ENCODE measurements at places on chromosomes 16 and 17.

- DNase-seq: no peak
These were observed 18.3 kb upstream of the PABPN1L start for GRCh38 chr16:88884569-88885271.

- no peak for DNase-seq
These were observed 153.7 kb upstream of the KCNJ18 start for GRCh38 chr17:21538615-21539014.

- no peak for DNase-seq
These were observed 24.8 kb downstream of the NFAT5 start for GRCh38 chr16:69590590-69590989.

DNA sequence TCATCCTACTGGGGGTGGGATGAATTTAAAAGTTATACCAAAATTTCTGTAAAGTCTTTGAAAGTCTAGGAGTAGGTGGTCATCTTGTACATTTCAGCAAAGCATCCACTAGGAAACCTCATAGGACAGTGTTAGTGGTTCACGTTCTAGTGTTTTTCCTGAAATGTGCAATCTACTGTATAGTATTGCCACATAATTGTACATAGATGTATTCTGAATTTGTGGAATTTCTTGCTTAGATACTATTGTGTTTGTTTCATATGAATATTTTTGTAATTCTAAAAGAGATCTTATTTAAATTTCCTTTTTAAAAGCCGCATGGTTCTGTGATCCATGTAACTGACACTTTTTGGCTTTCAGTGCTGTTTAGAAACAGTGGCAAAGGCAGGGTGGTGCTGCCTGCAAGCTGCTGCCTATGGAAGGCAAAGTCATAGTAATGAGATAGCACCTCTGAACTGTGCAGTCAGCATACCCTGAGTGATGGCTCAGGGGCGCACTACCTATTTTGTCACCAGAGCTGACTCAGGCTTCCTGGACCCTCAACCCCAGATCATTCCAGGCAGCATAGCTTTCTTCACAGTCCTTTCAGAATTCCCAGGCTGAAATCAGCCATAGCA, 193.3 kb downstream of the MRTFB start:
- no peak for DNase-seq

DNA sequence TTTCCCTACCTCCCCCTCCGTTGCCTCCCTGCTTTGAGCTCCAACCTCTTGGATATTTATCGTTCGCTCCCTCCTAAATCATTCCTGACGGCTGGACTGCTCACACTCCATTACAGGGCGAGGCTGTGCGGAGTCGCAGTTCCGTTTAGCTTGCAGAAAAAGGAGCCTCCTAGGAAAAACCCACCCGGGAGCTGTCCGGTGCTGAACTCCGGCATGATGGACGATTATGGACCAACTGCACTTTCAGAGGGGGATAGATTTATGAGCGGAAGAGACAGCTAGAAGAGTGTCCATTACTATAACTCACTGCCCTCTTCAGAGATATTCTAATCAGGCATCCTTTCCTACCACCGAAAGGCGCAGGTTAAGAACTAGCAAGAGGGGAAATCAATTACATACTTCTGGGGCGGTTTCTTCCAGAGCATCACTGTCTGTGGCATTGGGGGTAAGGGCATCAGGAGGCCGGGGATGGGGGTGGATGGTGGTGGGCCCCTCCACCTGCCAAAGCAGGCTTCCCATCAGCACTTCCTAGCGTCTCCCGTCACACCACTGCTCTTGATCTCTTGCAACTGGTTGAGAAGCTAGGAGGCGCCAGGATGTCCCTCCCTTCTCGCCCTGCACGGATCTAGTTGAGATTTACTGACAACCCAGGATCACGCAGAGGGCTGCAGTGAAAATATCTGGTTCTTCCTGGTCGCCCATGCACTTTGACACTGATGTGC, 251.2 kb downstream of the ENGASE start:
- no peak for DNase-seq

GRCh38 chr17:2275722-2276121, 27.9 kb downstream of the SMG6 start:
- no peak for DNase-seq

DNA sequence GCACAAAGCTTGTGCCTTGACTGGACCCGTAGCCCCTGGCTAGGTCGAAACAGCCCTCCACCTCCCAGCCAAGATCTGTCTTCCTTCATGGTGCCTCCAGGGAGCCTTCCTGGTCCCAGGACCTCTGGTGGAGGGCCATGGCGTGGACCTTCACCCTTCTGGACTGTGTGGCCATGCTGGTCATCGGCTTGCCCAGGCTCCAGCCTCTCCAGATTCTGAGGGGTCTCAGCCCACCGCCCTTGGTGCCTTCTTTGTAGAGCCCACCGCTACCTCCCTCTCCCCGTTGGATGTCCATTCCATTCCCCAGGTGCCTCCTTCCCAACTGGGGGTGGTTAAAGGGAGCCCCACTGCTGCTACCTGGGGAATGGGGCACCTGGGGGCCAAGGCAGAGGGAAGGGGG, 3.5 kb downstream of the CTRL start:
- DNase-seq: no peak

DNA sequence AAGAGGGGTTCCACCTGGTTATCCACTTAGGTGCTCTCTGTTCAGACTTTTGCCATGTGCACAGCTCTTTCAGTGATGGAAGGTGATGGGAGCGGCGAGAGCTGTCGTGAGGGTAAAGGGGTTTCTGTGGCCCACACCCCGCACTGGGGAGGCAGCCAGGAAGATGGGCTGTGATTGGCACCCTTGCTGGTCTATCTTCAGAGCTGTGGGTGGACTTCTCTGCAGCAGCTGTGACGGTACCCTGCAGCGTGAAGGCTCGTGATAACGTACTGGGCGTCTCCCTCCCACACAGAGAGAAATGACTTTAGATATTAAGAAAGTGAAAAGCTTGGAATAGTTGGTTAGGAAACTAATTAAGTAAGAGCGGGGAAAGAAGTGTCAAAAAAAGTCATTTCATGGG, 45.8 kb downstream of the MPRIP start:
- no peak for DNase-seq

GRCh38 chr17:7315570-7316235, 543 bp upstream of the GPS2 start:
- DNase-seq: no peak

GRCh38 chr16:12532871-12533610, 270.6 kb downstream of the CPPED1 start:
- no peak for DNase-seq

GRCh38 chr16:69921127-69921526, 30.0 kb upstream of the CLEC18A start:
- no peak for DNase-seq

- DNase-seq: no peak
These were observed 13.5 kb downstream of the SPPL2C start for GRCh38 chr17:45857977-45858708.

DNA sequence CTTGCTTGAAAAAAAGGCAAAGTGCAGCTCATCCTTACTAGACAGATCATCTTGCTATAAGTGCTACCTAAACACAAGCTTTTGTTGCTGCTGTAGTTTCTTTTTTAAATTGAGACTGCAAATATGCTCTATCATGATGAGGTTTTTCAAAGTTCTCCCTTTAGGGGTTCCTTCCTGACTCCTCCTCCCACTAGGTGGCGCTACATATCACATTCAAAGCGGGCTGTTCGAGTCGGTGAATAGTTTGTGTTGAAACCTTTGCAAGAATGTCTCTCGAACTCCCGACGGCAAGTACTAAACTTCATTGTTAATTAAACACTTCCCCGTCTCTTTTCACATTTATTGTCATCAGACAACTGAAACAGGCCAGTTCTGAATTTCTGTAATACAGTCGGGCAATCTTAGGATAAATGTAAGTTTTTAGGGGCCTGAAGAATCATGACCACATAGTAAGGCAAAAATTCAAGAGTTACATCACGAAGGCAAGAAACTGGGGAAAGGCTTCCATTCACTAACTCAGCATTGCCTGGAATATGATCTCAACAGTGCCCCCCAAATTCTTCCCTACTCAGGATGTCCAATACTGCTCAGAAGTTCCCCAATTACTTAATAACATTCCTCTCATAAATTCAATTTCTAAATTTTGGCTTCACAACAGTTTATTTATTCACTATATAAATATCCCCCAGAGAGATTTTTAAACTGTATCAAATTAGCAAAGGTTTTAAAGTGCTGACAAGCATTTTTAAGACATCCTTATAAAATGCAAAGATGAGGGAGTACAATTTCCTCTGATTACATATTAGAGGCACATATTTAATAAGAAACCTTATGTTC, 6.7 kb downstream of the HS3ST3A1 start:
- DNase-seq: no peak

- peak; percentile 57 for DNase-seq
These were observed 4.0 kb upstream of the CDC6 start for GRCh38 chr17:40283662-40284061.

- DNase-seq: no peak
These were observed 2.1 kb upstream of the NAGPA start for GRCh38 chr16:5035909-5036227.

- DNase-seq: no peak
These were observed 66.3 kb downstream of the MPRIP start for GRCh38 chr17:17108451-17109049.

GRCh38 chr16:81697616-81698309, 81.3 kb upstream of the PLCG2 start:
- no peak for DNase-seq

- DNase-seq: no peak
These were observed 61.4 kb upstream of the TBX2 start for GRCh38 chr17:61338000-61338798.

DNA sequence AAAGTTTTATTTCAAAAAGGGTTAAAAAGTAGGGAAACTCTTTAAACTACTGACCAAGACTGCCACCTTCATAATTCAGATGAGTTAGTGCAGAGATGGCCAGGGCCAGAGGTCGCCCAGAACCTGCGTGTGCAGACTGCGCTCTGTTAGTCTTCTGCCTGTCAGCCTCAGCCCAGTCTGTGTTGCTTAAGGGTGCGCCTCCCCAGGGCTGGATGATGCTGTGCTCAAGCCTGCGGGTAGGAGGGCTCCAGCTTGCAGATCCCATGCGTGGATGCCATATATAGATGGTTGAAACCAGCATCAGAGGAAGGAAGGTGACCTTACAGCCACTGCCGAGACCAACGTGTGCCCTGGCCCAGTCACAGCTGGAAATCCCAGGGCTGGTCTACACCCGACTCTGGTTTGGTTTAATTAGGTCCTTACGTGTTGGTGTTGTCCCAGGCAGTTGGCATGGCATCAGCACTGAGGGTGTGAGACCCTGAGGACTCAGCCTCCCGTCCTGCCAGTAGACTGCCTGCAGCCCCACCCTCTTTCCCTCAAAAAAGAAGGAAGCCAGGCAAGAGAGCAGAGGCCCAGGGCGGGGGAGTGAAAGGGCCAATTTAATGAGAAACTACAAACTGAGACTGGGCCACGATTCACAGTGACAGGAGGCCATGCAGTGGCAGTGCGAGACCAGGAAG, 27.7 kb downstream of the CDIP1 start:
- no peak for DNase-seq

DNA sequence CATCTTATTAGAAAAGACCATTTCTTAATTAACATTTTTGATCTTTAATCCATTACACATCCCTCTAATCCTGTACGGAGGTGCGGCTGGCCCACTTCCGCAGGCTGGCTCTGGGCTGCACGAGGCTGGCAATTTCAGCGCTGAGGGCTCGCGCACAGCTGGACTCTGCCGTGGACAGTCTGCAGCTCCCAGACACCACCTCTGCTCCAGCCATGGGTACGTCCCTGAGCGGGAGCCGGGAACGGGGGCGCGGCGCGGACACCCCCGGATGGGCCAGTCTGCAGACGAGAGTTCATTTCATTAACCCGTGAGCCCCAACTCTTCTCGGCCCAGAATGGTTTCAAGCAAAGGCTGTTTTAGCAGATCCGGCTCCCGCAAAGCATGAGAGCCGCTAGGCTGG, 87.9 kb downstream of the ZNF423 start:
- no peak for DNase-seq

DNA sequence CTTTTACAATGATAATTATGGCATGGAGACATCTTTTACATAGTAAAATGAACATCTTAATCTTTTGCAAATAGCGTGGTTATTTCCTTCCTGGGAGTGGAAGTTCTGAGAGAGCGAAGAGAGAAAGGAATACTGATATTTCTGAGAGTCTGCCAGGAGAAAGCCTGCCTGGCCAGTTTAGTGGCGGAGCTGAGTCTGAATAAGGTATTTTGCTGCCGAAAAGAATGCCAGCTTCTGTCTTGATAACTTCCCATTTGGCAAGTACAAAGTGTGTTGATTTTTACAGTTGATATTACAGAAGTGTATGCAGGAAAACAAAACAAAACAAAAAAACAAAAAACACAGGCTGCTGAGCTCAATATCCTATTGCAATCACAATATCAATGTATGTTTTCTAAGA, 55.9 kb downstream of the KCNJ2 start:
- DNase-seq: no peak

DNA sequence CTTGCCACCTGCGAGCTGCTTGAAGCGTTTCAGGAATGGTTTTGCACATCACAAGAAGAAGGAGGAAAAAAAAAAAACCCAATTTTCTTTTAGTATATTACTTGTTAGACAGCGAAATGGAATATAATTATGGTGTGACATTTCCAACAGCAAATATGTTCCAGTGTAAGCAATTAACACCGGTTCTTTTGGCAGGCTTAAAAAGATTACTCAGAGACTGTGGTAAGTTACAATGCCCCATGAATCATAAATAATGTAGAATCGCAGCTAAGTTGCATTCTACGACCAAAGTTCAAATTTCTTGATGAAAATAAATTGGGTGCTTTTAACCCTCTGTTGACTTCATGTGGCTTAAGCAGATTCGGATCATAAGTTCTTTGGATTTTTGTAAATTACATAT, 245.2 kb downstream of the XYLT1 start:
- no peak for DNase-seq

GRCh38 chr16:48481772-48482171, 96.6 kb upstream of the SIAH1 start:
- no peak for DNase-seq

- no peak for DNase-seq
These were observed 70.0 kb upstream of the ZNF469 start for GRCh38 chr16:88312732-88313131.

DNA sequence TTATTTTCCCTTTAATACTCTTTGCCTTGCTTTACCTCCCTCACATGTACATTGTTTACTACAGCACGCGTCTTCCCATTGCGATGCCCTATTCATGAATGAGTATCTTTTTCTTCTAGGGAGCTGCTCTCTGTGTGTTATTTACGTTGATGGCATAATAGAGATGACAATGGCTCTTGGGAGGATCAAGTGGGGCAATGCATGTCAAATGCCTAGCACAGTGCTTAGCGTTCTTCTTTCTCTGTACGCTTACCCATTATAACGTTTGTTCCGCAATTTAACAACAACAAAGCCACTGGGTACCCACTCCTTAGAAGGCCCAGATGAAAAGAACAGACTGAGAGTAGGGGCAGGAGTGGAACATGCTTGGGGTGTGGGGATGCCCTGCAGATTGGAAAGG, 271.6 kb upstream of the TNRC6C start:
- DNase-seq: no peak

DNA sequence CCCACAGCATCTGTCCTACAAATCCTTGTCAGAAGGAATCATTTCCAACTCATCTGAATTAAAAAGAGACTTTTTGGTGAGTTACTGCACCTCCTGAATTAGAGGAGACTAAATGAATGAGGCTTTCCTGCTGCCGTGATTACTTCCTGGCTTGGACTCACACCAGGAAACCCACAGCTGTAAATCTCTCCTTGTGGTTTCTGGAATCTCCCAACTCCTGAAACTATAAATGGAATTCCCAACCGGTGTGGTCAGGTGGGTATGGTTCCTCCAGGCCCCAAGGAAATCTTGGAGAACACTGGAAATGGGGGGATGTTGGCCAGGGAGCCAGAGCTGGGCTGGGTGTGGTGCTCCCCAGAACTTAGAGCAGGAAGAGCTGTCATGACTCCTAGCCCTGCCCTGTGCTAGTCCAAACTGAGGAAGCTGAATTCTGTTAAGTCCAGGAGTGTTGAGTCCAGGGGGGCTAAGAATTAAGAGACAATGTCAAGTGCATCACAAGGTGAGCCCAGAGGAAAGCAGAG, 216.4 kb downstream of the GSG1L start:
- no peak for DNase-seq

All from SW 1271 (cell line).